Substantia nigra (tissue), 51 donors: ENCODE measurements at places on chromosomes 7 and 10.

- DNase-seq = no peak
Measured at GRCh38 chr10:125859128-125859817, 21.8 kb downstream of the DHX32 start.

DNA sequence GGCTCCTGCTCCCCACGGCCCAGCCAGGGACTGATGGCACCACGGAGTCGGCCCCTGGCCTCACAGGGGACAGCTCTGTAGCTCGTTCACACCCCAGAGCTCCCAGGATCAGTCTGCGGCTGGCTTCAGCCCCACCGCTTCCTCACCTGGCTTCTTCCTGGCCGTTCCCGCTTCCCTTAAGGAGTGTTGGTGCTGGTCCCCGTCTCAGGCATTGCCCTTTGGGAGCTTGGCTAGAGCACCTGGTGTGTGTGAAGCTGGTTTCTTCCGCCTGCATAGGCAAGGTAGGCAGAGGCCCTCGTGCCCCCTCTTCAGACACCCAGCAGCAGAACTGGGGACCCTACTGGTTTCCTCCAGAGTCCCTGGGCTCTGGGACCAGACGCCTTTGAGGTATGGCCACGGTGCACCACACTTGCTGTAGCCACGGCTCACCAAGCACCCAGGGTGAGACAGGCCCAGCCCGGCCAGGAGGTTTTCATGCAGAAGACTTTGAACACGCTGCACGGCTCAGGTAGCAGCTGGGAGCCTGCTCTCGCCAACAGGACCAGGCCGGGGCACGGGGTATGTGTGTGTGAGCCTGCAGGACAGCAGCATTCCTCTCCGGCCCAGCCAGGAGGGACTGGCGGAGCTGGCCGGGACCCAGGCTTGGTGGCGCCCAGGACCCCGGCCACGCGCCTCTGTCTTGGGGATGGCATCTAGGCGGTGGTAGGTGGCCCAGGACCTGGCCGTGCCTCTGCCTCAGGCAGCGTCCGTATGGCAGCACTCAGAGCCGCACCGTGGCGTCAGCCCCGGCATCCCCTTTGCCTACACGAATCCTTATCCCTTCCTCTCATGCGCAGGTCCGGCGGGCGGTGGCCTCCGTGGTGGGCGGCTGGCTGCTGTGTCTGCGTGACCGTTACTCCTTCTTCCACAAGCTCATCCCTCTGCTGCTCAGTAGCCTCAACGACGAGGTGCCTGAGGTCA lies 13.2 kb upstream of the PRKAR1B start:
- DNase-seq = no peak

DNA sequence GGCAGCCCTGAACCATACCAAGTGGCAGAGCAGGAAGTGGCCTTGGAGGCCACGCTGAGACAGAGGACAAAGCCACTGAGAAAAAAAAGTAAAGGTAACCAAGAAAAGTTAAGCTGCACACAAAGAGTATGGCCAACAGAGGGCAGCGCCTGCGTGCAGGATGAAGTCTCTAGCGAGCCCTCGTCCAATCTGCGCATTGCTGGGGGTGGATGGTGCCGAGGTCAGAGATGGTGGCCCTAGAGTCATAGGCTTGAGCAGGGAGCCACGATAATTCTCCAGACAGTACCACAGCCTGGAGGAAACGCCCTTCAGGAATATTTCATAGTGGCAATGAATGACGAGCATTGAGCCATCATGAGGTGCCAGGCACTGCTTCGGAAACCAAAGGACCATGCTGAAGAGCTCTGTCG lies 9.7 kb downstream of the ATP6V0E2 start:
- DNase-seq = peak; percentile 62

DNA sequence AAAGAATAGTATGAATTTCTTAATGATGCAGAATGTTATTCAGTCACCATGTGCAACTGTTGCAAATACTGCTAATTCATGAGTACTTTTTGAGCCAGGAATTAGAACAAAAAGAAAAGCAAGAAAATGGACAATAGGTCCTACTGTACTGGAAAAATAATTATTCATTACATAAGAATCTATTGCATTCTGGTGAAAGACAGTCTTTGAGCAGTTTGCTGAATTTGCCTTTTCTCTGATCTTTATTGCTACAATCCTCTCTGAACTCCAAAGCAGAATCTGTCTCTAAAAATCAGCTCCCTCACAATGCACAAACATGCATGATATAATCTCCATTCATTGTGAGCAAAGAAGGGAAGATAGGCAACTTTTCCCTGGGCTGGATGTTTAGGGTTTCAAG lies 12.8 kb downstream of the IFIT2 start:
- no peak for DNase-seq

- DNase-seq = no peak
Measured at GRCh38 chr7:78479348-78479747, 680.8 kb downstream of the PHTF2 start.

DNA sequence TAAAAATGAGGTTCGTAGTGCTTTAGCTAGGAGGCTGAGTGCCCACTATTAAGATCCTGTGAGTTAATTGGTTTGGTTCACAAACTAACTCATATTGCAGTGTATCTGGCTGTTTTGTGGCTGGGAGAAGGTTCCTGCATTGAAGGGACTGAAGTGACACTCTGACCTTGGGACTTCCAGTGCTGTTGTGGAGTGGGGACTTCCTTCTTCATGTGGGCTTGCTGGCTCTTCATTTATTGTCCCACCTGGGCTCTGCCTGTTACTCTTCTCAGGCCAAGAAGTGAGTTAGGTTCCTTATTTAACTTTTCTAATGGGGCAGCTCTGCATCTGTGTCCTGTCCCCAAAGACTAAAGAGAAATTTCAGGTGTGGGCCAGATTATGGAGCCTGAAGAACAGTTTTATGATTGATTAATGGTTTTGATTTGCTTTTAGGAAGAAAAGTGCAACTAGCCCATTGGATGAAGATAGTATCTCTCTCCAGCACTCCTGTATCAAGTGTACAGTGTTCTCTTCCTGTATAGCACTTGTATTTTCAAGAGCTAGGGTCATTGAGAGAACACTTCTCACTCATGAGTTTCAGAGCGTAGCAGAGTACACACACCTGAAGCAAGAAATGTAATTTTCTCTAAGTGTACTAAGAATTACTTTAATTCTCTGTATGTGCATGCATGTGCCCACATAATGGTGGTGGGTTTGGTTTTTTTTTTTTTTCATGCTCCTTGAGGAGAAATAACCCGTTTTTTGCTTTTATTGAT lies 54.8 kb downstream of the AUTS2 start:
- no peak for DNase-seq

DNA sequence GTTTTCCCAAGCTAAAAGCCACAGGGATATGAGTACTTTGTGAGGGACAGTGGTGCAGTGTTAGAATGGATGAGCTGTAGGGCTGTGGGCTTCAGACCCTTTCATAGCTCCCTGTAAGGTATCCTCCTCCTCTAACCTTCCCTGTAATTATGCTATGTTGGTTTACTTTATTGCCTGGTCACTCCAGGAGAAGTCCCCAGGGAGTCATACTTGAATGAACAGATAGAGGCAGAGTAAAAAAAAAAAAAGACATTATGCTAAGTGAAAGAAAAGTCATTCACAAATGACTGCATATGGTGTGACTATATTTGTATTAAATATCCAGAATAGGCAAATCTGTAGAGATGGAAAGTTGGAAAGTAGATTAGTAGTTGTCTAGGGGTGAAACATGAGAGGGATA lies 434.4 kb downstream of the AUTS2 start:
- no peak for DNase-seq

GRCh38 chr7:138838166-138838565 lies 40.2 kb upstream of the ATP6V0A4 start:
- no peak for DNase-seq

DNA sequence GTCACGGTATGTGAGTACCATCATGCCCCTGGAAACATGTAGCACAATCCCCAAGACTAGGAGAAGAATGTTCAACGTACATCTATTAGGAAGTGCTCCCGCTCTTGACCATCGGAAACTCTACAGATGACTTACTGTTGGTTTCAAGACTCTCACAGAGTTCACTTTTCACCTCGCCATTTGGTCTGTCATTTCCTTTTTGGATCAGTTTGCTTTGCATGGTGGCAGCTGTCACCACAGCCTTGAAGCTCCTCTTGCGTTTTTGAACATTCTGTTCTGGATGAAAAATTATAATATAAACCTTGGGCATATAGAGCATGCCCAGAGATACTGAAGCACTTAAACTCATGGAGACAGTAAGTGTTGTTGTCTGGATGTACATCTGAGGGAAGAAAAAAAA lies 806.8 kb downstream of the GRM8 start:
- no peak for DNase-seq

DNA sequence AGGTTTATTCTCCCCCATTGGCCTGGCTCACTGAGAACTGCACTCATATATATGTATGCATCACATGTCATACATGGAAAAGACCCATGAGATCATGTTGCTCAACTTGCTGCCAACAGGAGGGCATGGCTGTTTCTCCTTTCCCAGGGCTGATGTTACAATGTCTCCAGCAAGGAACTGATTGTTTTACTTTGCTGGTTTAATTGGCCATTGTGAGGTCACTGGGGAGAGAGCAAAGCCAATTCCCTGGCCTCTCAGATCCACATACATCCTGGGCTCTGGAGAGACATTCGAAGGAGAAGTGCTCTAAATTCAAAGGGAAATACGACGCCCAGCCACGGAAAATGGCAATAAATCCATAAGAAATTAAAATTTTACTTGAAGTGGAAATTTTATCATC lies 287.8 kb downstream of the WDR11 start:
- no peak for DNase-seq

DNA sequence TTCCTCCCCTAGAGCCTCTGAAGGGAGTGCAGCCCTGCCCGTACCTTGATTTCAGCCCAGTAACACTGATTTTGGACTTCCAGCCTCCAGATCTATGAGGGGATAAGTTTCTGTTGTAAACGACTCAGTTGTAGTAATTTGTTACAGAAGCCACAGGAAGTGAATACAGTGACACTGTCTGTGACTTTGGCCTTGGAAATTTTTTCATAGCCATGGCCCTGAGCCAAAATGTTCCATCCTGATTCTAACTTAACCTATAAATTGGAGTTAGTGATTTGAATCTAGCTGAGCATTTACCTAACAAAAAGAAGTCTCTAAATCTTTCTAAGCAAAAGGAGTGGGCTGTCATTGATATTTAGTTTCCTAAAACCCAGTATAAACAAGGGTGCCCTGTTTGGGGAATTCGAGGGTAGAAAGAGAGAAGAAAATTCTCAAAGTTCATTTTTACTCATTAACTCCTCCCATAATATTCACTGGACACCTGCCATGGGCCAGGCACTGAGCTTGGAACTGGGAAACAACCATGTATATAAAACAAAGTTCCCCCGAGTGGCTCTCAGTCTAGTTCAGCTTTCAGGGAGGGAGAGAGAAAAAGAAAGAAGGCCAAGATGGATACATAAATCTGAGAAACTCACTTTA lies 162.3 kb downstream of the SKIDA1 start:
- no peak for DNase-seq

DNA sequence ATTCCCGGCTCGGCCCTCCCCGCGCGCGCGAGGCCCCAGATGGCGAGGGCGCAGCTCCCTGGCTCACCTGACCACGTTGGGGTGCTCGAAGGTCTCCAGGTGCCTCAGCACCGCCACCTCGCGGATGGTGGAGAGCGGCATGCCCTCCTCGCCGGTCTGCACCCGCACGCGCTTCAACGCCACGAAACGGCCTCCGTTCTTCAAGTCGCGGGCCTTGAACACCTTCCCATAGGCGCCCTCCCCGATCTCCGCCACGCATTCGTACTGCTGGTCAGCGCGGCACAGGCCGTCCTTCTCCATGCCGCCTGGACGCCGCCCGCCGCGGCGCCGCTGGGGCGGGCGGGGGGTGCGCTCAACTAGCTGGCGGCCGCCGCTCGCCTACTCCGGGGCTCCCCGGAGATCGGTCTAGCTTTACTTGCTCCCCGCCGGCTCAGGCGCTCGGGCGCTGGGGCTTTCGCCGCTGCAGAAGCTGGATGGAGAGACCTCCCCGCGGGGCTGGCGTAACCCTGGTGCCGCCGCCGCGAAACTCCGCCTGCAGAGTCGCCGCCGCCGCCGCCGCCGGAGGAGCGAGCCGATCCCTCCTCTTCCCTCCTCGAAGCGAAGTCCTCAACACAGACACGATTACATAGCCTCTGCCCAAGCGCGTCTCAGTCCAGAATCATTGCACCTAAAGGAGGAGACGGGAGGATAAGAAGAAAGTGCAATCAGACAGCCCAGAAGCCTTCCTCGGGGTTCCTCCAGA lies 3.2 kb downstream of the CDK6 start:
- DNase-seq = peak; percentile 47

- no peak for DNase-seq
Measured at GRCh38 chr10:878895-879294, 52.6 kb downstream of the LARP4B start.

DNA sequence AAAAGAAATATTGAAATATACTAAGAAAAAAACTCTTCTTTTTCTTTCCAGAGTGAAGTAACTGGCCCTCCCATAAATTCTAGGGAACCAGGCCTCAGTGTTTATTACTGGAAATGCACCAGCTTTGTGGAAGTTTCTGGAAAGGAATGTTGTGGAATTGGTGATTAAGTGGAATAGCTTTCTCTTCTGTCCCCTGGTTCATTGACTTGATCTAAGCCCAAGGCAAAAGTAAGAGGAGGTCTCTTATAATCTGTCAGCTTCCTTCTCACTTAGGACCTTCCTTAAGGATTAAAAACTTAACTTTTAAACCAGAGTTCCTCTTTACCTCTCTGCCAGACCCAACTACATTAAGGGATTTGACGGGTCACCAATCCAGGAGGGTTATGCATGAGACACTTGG lies 266.2 kb downstream of the SLC25A13 start:
- DNase-seq = no peak

DNA sequence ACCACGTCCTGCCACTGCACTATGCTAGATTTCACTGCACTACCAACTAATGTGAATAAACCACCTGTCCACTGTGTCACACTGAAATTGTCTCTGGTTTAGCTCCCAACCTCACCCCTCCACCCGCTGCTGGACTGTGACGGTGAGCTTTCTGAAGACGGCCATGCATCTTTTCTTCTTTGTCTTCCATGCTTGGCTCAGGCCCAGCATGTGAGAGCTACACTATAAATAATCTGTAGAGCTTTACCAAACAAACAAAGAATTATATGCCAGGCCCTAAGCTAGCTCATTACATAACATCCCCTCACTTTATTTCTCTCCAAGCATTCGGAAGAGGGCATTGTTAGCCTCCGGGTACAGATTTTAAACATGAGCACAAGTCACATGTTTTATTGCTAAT lies 633.2 kb downstream of the TNS3 start:
- DNase-seq = no peak

DNA sequence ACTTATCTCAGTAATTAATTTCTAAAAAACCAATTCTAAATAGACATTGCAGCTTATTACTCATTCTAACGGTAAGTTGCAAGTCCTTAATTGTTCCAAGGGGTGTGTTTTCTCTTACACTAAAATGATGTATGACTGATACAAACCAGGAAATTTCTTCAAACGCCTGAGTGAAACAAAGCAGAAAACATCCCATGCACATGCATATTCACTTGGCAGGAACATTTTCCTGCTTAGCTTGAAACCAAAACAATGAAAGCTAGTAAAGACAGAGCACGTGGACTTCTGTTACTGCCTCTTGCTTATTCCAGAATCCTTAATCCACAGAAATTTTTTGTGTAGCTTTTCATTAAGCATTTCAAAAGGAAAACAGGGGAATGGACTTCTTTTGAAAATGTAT lies 187.7 kb downstream of the MTERF1 start:
- DNase-seq = no peak
